ENCODE measurements at places on chromosomes 16 and 17.
A peak's percentile ranks its signal among the peaks of the same experiment; 100 is the strongest.

DNA sequence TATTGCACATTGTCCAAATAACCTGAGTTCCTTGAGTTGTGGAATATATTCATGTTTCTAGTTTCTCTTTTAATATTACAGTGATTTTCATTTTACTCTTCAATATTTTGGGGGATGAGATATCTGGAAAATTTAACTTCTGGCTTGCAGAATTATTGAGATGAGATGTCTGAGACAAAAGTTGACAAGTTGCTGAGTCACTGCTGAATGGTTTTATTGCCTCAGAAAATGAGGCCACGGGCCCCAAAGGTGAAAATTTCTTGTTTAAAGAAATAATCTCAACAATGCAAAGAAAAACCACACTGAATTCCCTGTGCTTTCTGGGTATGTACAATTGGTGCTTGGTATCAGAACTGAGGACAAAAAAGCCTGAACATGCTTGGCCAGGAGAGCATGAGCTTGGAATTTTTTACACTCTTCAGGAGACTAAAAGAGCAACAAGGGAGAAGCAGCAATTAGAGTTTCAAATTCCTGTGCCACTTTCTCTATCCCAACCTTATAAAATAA lies 129.2 kb upstream of the TOM1L1 start:
- no peak for DNase-seq

- no peak for DNase-seq
Observed at GRCh38 chr17:74595037-74595750, 3.1 kb upstream of the CD300LD start.

DNA sequence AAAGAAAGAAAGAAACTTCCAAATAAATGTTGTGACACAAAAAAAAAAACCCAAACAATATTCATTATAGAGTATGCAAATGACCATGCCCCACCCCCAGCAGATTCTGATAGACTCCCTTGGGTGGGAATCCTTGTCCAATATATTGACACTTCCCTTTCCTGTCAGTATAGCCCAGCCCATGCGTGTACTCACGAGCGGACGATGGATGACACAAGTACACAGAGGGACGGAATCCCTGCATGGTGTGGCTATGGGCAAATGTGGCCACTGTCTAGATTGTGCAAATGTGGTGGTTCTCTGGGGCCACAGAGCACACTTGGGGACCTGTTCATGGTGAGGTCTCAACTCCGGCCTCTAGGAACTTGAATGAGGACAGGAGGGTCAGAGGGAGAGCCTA lies 3.1 kb downstream of the RAB37 start:
- no peak for DNase-seq

DNA sequence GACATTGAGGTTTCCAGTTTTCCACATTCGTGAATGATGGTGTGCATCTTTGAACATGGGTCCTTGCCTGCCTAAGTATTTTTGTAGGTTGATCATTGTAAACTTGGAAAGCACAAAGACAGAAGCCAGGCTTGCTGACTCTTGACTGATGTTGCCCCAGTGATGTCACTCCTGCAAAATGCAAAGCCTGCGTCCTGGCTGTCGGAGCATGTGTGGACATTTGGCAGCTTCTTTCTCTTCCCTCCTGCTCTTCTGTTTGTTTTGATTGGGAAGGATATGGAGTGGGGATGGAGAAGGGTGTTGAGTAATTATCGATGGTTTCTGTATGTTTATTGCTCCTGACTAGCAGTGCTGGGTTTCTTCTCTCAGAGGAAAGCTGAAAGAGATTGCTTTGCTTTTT lies 3.2 kb downstream of the NDE1 start:
- no peak for DNase-seq

- no peak for DNase-seq
Observed at GRCh38 chr17:76083536-76084182, 4.7 kb downstream of the ZACN start.

GRCh38 chr16:15973421-15973820 lies 24.0 kb downstream of the ABCC1 start:
- DNase-seq, result no peak

GRCh38 chr16:4321286-4322120 lies 5.6 kb downstream of the GLIS2 start:
- DNase-seq, result no peak

GRCh38 chr17:76381633-76382350 lies 2.6 kb upstream of the SPHK1 start:
- DNase-seq, result no peak

DNA sequence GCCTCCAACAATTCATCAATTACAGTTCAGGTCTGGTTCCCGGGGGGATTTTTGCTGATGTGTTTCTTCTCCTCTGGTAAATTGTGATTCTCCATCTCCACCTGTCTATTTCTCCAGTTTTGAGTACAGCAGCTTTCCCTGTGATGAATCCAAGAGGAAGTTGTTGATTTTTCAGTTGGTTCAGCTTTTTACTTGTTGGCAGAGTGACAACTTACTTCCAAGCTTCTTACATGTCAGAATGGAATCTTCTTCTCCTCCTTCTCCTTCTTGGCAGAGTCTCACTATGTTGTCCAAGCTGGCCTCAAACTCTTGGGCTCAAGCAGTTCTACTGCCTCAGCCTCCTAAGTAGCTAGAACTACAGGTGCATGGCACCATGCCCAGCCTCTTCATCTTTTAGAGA lies 33.4 kb upstream of the TMEM92 start:
- DNase-seq, result no peak

GRCh38 chr16:58236231-58236690 lies 38.4 kb upstream of the CSNK2A2 start:
- DNase-seq, result peak; percentile 46

DNA sequence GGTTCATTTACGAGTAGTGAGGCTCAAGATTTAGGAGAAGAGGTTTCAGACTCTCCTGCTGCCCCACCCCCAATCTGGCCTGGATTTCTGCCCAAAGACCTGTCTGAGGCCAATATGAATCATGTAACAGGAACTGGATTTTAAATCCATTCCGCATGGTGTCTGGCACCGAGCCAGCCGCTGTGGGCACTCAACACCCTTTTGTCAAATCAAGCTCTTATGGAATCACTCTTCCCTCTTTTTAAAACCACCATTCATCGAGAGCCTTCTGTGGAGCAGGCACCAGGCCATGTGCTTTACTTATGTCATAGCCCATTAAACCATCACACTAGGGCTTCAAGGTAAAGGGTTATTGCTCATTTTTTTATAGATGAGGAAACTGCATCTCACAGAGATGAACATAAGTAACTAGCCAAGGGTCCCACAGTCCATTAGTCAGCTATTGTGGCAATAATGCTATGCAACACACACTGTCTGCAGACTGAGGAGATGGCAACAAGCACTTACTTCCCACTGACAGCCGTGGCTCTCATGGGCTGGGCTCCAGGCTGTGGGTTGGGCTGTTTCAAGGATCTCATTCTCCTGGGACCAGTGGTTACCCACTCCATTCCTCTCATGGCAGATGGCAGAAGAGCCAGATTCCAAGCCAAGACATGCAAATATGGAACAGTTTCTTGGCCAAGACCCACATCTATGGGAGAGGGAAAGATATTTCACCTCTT lies 93.6 kb downstream of the WSCD1 start:
- peak; percentile 55 for DNase-seq

- no peak for DNase-seq
Observed at GRCh38 chr16:59044616-59045015, 310.5 kb upstream of the GOT2 start.

DNA sequence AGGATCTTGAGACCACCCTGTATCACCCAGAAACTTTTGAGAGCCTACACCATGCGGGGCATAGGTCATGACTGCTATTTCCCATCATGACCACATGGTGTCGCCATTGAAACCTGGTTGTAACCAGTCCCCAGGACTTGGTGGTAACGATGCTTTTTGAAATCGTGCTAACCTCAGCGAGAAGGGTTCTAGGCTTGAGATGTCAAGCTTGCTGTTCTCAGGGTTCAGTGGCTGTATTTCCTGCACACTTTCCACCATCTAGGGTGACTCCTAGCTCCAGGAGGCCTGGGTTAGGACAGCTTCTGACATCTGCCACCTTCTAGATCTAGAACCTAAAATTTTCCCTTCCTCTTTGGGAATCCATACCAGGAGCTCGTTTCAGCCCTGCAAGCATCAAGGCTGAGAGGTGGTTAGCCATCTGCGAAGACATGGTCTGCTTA lies 13.0 kb upstream of the SPNS3 start:
- peak; percentile 21 for DNase-seq

- no peak for DNase-seq
Observed at GRCh38 chr17:60792250-60792898, 114.7 kb downstream of the BCAS3 start.

DNA sequence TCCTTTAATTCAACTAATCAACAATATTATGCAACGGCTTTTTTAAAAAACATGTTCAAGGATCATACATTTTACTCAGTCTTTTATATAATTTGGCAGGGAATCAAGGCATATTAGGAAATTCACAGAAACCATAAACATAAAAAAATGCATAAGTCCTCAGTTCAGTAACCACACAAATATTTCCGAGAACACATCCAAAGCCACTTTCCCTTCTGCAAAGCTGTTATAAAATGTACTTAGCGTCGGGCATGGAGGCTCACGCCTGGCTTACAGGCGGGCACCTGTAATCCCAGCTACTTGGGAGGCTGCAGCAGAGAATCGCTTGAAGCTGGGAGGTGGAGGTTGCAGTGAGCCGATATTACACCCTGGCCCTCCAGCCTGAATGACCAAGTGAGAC lies 9.7 kb upstream of the ZC3H7A start:
- DNase-seq, result no peak

- no peak for DNase-seq
Observed at GRCh38 chr16:67162506-67163163, 1.9 kb upstream of the HSF4 start.

DNA sequence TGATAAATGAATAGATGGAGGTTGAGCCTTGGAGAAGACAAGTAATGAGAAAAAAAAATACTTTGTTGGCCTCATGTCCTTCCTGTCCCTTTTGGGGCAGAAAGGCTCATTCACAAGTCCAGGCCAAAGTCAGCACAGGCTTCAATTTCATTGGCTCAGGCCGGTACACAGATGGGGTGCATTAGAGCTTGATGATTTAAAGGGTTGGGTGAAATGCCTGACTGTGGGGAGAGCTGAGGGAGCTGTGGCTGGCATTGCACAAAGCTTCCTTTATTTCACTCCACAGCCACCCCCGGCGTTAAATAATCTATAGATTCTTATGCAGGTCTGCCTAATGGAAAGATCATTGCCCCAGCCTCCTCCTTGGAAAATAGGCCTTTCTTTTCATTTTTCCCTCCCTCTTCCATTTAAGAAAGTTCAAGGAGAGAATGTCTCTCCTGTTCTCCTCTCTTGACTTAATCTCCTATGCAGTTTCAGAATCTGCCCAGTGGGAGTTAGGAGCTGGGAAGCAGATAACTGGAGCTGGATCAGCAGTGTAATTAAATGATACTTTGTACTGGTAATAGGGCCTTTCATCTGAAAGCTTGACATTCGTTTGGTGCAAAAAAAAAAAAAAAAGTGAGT lies 24.4 kb downstream of the YPEL2 start:
- DNase-seq, result no peak

DNA sequence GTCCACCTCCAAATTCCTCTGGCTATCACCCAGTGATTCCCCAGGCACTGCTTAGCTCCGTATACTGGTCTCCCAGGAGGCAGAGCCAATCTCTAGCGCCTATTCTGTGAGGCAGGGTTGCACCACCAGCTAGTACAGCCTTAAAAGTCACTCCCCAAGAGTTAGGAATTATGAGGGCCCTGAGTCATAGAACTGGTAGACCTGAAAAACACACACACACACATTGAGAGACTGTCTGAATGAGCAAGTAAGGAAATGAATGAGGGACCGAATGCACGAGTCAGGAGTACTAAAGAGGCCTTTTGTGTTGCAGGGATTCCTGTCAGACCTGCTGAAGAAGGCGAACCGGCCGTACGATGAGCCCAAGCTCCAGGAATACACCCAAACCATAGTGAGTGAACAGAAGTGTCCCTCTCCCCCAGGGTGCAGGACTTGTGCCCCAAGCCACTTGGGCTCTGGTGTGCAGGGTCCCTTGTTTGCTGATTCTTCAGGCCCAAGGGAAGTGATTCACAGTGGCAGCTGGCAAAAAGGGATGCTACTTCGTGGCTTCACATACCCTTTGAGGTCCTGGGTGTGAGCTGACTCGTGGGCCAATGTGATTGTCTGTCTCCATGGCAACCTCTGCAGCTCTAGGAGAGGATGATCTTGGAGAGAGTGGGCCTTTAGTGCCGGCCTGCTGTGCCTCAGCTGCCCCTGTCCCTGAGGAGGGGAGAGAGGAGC lies 24.7 kb downstream of the CALB2 start:
- DNase-seq, result no peak

DNA sequence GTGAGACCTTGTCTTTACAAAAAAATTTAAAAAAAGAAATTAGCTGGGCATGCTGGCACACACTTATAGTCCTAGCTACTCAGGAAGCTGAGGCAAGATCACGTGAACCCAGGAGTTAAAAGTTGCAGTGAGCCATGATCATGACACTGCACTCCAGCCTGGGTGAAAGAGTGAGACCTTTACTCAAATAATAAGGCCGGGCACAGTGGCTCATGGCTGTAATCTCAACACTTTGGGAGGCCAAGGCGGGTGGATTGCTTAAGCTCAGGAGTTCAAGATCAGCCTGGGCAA lies 11.5 kb upstream of the RIPOR1 start:
- no peak for DNase-seq

DNA sequence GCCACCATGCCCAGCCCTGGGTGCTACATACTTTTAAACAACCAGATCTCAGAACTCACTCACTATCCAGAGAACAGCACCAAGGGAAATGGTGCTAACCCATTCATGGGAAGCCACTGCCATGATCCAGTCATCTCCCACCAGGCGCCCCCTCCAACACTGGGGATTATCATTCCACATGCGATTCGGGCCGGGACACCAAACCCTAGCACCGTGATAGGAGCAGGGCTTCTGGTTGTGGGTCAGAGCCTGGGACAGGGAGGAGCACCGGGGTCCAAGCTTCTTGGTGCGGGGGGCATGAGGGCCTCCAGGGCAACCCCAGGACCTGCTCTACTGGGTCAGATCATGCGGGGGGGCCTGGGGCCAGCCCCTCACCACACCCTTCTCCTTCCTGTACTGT lies 4.5 kb downstream of the TMEM235 start:
- no peak for DNase-seq

GRCh38 chr17:64081802-64082799 lies 47.8 kb downstream of the ERN1 start:
- peak; percentile 99 for DNase-seq

- DNase-seq, result no peak
Observed at GRCh38 chr17:82215095-82215971, 2.7 kb upstream of the CCDC57 start.

DNA sequence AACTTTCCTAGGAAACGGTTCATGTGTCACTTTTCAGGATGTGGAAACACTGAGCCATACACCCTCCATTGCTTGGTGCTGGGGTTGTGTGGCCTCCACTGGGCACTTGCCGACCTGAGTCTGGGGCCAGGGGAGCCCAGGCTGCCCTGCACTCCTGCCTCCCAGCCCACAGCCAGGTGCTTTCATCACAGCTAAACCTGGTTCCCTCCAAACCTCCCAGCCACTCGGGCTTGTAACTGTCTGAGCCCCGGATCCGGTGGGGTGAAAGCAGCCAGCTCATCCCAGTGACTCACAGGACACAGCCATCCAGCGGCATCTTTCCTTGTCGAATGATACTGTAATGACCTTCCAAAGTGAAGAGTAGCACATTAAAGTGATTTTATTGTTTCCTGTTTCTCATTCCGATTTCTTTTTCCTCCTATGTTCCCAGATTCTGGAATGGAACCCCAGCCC lies 19.8 kb downstream of the CARHSP1 start:
- DNase-seq, result no peak

- DNase-seq, result no peak
Observed at GRCh38 chr17:65678546-65678945, 117.1 kb upstream of the AXIN2 start.

GRCh38 chr17:78125976-78126894 lies 2.3 kb downstream of the TMC6 start:
- no peak for DNase-seq

All from NCI-H524 treated with DMSO at 0.1 percent for 48 hours (cell line).